ENCODE measurements at places on chromosomes 1 and 21. TPM values are rescaled to one million over a fixed set of nuclear protein-coding genes. Genes with fewer than 3 reads are reported as not detected.

The VANGL2 gene
- total RNA-seq = 2.3 TPM

The OR2T33 gene
- not detected for total RNA-seq

The PTBP2 gene
- 20.7 TPM for total RNA-seq

The TEKT2 gene
- total RNA-seq = 0.31 TPM

The FALEC gene
- 0.71 TPM for total RNA-seq

DNA sequence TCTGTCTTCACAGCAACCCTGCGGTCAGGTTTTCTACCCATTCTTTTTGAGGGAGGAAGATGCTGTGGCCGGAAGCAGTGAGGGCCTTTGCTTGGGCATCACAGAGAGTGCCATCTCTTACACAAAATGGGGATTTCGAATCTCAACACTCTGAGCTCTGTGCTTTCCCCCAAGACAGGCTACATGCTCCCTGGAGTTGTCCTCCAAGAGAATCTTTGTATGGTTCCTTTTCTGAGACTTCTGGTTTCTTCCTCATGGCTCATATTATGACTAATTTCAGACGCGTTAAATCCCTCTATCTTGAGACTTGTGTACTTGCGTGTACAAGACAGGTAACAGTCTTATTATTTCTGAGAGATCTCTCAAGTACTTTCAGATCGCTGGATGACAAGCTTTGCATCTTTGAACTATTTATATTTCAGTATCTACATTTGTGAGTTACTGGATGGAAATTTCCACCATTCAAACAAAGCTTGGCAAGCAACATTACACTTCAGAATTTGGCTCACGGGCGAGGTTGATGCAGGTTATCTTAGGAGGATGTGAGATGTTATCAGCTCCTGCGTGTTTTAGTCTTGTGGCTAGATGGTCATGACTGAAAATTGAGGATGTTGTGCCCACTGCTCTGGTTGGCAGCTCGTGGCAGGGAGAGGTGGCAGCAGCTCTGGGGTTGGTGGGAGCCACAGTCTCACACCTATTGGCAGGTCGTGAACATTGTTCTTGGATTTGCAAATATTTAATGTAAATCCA, 19.4 kb downstream of the ABCG1 start:
- H3K36me3 ChIP-seq = no peaks in the 10 kb centered on the region
- H3K4me1 ChIP-seq = peaks cover 6% of the 10 kb centered on the region
- no peak overlapping the region for H3K4me3 ChIP-seq
- no peak for DNase-seq
- H3K27me3 ChIP-seq = peaks cover 37% of the 10 kb centered on the region

- no peaks in the 10 kb centered on the region for H3K27me3 ChIP-seq
- H3K4me1 ChIP-seq = no peaks in the 10 kb centered on the region
- DNase-seq = no peak
- H3K27ac ChIP-seq = no peak overlapping the region
Observed at GRCh38 chr1:29303201-29304024, 67.1 kb downstream of the PTPRU start.

DNA sequence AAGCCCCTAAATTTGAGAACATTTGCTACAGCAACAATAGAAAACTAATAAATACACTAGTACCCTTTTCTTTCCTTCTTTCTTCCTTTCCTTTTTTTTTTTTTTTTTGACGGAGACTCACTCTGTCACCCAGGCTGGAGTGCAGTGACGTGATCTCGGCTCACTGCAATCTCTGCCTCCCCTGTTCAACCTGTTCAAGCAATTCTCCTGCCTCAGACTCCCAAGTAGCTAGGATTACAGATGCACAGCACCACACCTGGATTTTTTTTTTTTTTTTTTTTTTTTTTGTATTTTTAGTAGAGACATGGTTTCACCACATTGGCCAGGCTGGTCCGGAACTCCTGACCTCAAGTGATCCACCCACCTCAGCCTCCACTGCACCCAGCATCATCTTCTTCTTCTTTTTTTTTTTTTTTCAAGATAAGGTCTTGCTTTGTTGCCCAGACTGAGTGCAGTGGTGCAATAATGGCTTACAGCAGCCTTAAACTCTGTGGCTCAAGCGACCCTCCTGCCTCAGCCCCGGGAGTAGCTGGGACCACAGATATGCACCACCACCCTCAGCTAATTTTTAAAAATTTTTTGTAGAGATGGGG, 19.6 kb upstream of the CBR3 start:
- no peak for DNase-seq
- H3K27ac ChIP-seq = no peak overlapping the region
- H3K27me3 ChIP-seq = no peaks in the 10 kb centered on the region
- no peak overlapping the region for H3K4me3 ChIP-seq
- peaks cover 12% of the 10 kb centered on the region for H3K36me3 ChIP-seq

DNA sequence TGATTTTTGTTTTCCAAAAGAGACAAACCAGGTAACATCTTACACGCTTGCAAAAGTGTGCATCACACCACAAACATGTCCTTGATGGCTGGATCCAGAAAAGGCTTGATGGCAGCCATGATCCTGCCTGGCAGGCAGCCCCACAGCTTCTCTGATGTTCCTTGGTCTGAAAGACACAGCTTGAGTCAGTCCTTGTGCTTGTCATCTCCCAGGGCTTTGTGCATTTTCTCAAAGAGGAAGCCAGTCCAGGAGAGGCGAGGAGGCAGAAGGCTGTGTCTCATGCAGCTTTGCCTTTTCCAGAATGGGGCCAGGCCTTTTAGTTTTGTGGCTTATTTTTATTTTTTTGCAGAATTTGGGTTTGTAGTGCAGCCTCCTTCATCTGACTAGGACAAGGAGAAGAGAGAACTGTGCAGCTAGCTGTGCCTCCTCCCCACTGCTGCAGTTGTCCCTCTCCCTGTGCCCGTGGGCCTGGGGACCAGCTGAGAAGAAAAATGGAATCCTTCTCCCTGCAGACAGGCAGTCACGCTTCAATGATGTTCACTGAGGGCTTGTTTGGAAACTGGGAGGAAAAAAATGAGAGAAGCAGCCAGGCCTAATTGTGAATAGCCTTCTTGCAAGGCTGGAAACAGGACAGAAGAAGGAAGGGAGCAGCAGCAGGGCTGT, 7.4 kb downstream of the FNDC5 start:
- no peak overlapping the region for H3K27ac ChIP-seq
- DNase-seq = no peak
- H3K36me3 ChIP-seq = no peaks in the 10 kb centered on the region
- H3K4me1 ChIP-seq = no peaks in the 10 kb centered on the region
